Activated CD4-positive, alpha-beta memory T cell treated with anti-CD3 and anti-CD28 coated beads for 36 hours (primary cell): ENCODE measurements at places on chromosomes 7 and 10. TPM values are rescaled to one million over a fixed set of nuclear protein-coding genes. Genes with fewer than 3 reads are reported as not detected.

DNA sequence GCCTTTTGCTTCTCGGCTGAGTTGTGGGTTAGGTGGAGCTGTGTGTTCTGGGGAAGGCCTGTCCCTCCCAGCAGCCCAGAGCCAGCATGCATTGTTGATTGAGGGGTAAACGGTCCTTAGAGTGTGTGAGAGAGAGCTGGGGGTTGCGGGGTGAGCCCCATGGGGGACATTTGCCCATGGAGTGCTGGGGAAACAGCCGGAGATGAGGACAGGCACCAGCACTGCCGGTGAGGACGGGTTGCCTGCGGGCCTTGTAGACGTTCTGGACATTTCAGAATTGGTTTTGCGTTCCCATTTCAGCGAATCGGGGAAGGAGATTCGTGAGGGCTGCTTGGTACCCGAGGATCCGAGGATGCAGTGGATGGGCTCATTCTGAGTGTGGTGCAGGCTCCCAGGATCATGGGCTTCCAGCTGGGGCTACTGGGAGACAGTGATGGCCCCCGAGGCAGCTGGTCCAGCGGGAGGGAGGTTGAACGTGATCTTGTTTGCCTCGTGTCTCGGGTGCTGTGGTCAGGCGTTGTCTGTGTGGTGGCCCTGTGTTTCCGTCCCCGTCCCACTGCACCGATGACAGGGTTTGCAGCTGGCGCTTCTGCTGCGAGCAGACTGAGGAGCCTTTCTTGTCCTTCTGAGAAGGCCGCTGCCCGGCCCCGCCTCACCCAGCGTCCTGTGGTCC lies 113.9 kb downstream of the CYTH3 start:
- DNase-seq, result no peak

DNA sequence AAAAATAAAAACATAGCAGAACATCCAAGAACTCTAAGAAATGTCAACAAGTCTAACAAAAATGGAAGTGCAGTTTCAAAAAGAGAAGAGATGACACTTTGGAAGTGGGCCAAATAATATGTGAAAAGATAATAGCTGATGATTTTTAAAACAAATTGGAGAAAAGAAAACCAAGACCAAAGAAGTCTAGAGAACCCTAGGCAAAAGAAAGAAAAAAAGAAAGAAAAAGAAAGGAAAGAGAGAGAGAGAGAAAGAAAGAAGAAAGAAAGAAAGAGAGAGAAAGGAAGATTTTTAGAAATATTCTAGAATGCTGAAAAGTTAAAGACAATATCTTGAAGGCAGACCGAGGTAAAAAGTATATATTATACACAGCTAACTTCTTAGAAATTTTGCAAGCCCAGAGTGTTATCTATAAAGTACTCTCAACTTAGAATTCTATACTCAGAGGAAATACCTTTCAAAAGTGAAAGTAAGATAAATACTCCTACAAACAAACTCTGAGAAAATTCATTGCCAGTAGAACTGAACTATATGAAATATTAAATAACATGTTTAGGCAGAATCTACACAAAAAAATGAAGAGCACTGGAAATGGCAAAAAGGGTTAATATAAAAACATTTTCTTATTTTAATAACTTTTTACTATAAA lies 138.7 kb upstream of the SMIM30 start:
- no peak for DNase-seq

DNA sequence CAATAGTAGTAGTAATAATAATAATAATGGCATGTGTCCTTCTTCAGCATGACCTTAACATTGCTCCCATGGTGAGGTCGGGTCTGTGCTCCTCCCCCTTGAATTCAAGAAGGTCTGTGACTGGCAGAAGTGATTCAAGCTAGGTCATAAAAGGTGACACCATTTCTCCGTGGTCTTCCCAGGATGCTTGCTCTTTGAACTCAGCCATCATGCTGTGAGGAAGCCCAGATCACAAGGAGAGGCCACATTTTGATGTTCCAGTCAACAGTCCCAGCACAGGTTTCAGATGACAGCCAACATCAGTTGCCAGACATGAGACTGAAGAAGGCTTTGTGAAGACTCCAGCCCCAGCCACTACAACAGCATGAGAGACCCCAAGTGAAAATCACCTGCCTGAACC lies 83.9 kb downstream of the SEPTIN14 start:
- no peak for DNase-seq

GRCh38 chr7:129635300-129636029 lies 23.9 kb downstream of the NRF1 start:
- peak; percentile 81 for DNase-seq

HGF gene
- not detected for total RNA-seq

DNA sequence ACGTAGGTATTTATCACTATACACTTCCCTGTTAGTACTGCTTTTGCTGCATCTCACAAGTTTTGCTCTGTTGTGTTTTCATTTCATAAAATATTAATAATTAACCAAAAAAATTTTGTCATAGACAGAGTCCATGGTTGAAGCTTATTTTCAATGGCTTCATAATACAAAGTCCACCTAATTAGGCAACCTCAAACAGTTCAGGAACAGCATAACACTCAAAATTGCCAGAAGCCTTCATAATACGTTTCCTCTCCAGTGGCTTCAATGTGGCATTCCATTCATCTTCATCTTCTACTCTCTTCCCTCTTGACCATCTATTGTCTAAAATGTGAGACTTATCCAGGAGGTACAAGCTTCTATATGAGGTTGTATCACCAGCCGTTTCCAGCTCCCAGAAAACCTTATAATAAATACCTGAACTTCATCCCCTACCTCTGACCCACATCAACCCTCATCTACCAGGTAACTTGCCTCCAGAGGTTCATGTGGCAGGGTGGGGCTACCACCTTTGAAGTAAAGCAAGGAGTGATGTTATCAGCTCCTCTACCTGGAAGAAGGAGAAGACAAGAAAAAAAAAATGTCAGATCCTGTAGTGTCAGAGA lies 337.3 kb downstream of the MALRD1 start:
- DNase-seq, result no peak

COL17A1 gene
- not detected for total RNA-seq

- DNase-seq, result no peak
Observed at GRCh38 chr7:51949726-51950644, 633.4 kb upstream of the COBL start.

DNA sequence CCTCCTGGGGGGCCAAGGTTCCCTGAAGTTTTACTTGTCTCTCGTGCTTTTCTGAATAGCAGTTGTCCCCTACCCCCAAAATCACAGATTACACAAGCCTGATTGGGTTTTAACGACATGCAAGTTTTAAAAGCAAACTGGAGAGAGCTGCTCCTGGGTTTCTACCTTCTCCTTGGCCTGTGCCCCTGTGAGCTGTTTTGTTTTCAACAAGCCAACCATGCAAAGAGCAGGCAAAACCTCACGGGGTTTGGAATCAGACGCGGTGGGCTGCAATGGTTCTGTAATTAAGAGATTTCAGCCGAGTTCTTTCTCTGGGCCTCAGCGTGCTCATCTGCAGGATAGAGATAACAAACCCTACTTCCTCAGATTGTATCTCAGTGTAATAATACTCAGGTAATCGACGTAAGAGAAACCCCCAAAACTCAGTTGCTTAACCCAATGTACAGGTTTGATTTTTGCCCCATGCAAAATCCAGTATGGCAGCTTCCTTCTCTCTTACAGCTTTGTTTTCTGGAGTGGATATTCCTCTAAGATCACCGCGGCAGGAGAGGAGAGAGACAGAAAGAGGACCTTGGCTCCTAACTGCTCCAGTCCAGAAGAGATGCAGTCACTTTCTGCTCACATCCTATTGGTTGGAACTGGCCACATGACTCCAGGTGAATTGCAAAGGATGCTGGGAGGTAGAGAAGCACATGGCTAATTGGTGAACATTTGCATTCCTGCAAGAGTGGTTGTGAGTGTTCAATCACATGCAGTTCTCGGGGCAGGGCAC lies 42.0 kb downstream of the MYL10 start:
- no peak for DNase-seq

DNA sequence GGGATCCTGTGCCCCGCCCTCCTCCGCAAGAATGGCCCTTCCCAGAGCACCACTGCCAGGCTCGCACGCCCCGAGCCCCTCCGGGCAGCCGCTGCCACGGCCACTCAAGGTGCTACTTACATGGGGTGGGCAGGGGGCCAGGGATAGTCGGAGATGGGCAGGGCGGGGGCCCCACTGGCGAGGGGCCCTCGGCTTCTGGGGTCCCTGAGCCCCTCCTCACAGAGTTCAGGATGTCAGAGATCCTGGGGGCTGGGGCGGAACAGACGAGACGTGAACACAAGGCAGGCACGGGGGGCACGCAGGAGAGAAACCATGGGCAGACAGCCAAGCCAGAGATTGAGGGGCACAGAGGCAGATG lies 25.6 kb downstream of the YKT6 start:
- DNase-seq, result no peak

DNA sequence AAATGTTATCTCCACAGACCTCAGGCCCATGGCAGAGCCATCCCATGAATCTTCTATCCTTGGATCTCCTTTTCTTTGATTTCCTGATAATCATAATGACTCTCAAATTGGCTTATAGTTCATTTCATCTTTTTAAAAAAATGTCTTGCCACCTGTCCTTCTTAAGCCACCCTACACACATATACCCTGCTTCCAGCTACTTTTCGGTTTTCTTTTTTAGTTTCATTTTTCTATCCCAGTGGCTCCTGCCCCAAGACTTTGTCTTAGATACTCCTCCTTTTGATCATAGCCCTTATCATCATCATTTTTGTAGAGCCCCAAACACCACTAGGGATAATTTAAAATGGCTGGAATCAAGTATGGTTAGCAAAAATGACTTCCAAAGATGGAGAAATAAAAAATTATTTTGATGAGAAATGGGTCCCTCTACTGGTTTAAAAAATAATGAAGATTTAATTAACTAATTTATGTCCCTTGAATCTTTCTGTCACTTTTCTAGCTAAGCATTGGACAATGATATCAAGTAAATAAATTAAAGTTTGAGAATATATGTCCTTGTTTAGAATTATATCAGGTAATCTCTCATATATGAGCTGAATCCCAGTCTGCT lies 277.3 kb upstream of the SEMA3D start:
- DNase-seq, result no peak

H2BK1 gene
- not detected for total RNA-seq
